ENCODE measurements at places on chromosomes 12 and 14.

DNA sequence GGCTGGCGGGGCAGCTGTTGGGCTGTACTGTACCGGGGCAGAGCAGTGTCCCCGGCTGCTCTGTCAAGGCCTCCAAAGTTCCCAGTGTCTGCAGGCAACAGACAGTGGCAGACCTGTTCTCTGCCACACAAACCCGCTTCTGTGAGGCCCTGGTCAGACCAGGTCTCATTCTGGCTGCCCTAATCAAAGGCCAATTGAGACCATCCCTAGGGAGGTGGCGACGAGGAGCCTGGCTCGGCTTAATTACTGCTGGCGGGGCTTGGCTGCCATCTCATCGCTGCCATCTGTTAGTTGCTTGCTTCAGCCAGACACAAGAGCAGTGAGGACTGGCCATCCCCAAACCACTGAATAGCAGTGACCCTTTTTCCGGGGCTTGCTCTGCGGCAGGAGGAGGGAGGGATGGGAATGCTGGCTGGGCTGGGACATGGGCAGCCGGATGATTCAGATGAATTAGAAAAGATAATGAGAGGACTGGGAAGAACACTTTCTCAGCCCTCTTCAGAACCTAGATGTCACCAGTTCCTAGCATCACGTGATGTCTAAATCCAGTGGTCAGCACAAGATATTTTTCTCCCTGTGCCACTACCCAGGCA, 24.5 kb downstream of the ERG28 start:
- DNase-seq: no peak

DNA sequence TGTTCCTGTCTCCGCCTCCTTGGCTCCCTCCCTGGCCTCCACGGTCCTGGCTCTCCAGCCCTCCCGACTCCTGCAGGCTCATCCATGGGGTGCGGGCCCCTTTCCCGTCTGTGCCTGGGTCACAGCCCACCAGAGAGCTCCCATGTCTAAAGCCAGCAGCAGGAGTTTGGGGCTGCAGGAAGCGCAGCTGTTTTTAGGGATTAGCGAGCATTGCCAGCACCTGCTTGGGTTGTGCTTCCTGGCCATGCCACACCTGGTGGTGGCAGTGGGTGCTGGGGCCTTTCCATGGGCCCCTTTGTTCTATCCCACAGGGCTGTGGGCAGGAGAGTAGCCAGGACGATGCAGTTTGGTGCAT, 64.7 kb downstream of the KIF26A start:
- no peak for DNase-seq

DNA sequence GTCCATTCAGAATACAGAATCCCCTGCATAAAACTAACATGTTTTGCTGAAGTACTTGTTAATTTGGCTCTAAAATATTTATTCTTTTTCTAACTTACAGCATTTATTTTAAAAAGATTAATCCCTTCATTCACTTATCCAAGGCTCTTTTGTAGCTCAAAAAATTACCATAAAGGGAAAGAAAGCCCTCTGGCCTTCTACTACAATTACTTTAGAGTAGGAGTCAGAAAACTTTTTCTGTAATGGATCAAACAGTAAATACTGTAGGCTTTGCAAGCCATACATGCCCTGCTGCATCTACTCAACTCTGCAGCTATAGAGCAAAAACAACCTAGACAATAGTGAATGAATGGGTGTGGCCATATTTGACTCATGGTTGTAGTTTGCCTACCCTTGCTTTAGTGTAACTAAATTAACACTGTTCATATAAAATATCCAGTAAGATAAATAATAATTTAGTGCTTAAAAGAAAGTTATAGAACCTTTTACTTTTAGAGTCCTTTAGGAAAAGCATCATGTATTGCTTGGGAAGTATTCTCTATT, 74.2 kb upstream of the ZFP36L1 start:
- DNase-seq: no peak

DNA sequence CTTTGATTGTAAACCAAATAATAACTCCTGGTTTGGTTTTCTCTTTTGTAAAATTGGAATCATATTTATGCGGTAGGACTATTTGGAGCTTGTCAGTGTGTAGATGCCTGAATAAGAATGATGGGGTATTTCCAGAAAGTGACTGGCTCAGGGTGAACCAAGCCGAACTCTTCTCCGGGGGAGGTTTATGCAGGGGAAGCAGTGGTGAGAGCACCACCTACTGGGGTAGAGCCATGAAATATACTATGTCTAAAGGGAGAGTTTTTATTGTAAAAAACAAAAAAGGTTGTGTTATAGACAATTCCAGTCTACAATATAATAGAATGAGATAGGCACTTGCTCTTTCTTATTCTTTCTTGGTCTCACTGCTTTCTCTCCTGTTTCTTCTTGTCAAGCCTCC, 222.9 kb upstream of the SLC16A7 start:
- no peak for DNase-seq

DNA sequence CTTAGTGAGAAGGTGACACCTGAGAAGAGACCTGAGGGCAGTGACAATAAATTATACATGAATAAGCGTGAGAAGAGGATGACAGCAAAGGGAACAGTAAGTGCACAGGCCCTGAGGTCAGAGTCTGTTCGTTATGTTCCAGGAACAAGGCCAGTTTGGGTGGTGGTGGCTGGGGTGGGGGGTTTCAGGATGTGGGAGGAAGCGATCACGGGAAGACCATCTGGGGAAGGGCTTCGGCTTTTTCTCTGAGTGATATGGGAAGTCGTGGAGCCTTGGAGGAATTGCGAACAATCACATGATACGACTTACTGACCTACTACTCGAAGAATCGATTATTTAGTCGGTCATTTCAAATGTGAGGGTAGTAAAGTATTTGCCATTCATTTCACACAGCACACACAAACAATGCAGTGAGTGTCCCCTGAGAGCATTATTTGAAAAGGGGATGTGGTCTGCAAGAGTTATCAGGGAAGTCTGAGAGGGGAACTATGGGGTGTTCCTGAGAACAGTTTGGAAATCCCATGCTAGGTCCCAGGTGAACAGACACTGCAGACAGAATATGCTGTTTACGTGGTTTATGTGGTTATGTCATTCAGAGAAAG, 94.7 kb downstream of the SLC38A1 start:
- no peak for DNase-seq

- no peak for DNase-seq
These were observed 12.0 kb upstream of the NUDT14 start for GRCh38 chr14:105192866-105193731.

Data from activated T-helper 1 cell treated with anti-CD3 and anti-CD28 coated beads, Interleukin-2, amount 50 U/mL, for 16 hours (primary cell).